ENCODE measurements at places on chromosomes 16 and 17.

GRCh38 chr16:27748868-27749546 lies 199.1 kb downstream of the KATNIP start:
- peak; percentile 79 for DNase-seq

DNA sequence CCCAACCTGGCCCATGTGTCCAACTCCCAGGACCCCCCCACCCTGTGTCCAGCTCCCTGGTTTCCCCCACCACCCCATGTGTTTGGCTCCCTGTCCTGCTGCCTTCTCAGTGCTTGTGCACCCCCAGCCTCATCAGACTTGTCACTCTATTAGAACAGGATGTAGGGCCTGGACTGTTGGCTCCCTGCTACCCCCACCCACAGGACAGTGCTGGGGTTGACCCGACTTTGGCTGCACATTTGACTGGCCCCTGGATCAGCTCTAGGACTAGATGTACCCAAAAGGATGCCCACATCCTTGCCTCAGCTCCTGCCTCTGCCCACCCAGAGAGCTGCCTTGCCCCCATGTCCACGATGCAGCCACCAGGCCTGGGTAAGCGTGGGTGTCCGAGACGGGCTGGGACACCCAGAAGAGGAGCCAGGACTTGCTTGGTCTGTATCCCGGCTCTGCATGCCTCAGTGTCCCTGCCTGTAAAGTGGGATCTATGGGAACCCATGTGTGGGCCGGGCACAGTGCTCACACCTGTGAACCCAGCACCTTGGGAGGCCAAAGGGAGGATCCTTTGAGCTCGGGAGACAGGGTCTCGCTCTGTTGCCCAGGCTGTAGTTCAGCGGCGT lies 1.5 kb upstream of the CCDC57 start:
- no peak for DNase-seq

DNA sequence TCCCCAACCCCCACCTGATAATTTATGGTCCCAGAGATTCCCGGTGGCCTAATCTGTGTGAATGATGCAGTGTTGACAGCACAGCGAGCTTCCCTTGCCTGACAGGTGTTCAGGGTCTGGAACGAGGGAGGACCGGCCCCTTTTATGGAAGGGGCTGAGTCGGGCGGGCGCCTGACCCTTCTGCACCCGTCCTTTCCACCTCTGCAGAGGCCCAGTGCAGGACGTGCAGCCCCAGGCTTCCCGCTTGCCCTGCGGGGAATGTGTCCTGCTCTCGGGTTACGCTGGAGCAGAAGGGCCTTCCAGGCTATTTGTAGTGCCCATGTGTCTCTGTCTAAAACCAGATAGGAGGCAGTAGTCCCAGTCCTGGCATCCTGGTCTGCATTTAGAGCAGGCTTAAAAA lies 16.2 kb downstream of the SMTNL2 start:
- DNase-seq, result no peak

GRCh38 chr17:36937001-36937958 lies at the start of gene LHX1:
LHX1 (plus strand) TSS chr17:36937475; CDS start chr17:36938198, 723 bp downstream.
- DNase-seq, result no peak

- peak; percentile 85 for DNase-seq
These were observed at the start of gene PEX12 for GRCh38 chr17:35578197-35578928. PEX12 (minus strand) TSS chr17:35578571; CDS start chr17:35578021, 550 bp downstream.

- no peak for DNase-seq
These were observed 55.3 kb downstream of the CCDC57 start for GRCh38 chr17:82157046-82158035.

GRCh38 chr16:3645504-3646347 lies 8.8 kb upstream of the DNASE1 start:
- DNase-seq, result peak; percentile 46

- no peak for DNase-seq
These were observed 85.9 kb upstream of the TOB1 start for GRCh38 chr17:50952013-50952412.

DNA sequence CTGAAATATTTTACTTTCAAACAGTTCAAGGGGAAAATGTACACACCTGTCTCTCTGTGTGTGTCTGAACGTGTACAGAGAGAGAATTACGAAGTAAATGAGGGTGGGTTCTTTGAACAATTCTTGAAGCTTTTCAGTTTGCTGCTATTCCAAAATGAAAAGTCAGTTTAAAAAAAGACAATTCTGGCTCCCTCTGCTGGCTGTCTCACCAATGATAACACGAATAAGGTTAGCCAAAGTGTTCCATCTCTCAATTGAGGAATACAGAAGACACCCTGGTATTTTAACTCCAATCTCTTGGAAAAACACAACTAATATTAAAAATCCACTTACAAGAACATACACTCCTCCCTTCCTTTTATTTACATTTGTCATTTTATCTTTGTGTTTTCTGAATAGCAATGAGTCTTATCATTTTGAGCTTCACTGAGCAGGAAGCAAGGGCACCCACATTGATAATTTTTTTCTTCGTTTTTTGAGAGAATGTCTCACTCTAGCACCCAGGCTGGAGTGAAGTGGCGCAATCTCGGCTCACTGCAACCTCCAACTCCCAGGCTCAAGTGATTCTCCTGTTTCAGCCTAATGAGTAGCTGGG lies 20.5 kb downstream of the EFTUD2 start:
- peak; percentile 52 for DNase-seq

DNA sequence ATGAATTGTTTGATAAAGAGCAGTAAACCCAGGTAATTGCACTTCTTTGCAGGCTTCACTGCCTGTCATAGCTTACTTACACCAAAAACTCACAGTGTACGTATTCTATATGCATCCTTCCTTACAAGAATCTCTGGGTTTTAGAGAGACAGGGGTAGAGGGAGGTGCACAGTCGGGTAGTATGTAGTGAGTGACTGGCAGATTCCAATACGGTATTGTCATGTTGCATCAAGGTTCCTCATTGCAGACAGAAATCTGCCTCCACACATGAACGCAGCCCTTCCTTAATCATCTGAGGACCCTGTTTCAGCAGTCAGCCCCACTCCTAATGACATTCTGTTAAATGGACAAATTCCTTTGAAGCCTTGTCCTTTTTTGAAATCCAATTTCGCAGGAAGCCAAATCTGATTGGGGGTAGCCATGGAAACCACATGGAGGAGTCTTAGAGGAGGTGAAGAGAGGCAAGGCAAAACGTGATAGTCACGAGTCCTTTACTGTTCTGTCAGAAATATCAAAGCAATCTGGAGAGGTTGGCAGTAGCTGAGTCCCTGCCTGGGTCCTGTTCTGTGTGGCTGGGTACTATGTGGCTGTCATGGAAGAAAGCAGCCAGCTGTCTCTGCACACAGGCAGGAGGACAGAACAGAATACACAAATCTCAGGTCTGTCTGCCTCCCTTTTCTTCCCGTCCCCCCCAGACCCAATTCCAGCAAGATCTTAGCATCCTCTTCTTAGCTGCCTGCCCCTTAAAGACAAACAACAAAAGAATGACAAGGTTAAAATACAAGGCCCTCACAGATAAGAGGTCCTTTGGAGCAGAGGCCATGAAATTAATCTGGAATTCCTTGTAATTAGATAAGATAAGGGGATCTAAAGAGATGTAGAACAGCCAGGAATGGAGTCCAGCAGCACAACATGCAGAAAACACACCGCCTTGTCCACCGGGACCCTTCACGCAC lies 3.1 kb upstream of the SKAP1 start:
- DNase-seq, result no peak

GRCh38 chr17:67109111-67109510 lies 64.8 kb downstream of the CACNG1 start:
- DNase-seq, result no peak

DNA sequence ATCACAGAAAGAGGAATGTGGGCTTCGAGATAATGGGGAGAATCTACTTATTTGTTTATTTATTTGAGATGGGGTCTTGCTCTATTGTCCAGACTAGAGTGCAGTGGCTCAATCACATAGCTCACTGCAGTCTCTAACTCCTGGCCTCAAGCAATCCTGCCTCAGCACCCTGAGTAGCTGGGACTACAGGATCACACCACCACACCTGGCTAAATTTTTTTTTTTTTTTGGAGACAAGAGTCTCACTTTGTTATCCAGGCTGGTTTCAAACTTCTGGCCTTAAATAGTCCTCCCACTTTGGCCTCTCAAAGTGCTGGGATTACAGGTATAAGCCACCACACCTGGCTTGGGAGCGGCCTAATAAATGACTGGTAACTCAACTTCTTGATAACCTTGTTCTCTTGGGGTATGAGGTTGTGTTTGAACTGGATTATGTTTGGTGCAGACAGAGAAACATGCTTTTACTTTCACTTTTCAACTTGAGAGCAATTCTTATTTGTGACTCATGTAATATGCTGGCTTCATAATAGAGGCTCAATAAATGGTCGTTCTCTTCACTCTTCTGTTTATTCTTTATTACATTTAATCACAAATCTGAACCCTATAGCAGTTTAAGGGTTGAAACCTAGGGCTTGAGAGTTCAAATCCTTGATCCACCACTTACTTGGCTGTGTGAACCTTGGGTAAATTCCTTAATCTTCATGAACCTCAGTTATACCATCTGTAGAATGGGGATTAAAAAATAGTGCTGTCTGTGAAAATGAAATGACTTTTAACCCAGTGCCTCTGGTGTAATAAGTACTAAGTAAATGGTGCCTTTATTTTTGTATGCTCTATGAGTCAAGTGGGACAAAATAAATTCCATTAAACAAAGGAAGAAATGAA lies 129.1 kb upstream of the HS3ST2 start:
- no peak for DNase-seq

DNA sequence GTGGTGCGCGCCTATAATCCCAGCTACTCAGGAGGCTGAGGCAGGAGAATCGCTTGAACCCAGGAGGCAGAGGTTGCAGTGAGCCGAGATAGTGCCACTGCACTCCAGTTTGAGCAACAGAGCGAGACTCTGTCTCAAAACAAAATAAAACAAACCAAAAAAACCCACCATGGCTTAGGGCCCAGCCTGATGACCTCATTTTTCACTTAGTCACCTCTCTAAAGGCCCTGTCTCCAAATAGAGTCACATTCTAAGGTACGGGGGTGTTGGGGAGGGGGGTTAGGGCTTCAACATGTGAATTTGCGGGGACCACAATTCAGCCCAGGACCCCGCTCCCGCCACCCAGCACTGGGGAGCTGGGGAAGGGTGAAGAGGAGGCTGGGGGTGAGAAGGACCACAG lies 1.4 kb upstream of the STH start:
- DNase-seq, result no peak

DNA sequence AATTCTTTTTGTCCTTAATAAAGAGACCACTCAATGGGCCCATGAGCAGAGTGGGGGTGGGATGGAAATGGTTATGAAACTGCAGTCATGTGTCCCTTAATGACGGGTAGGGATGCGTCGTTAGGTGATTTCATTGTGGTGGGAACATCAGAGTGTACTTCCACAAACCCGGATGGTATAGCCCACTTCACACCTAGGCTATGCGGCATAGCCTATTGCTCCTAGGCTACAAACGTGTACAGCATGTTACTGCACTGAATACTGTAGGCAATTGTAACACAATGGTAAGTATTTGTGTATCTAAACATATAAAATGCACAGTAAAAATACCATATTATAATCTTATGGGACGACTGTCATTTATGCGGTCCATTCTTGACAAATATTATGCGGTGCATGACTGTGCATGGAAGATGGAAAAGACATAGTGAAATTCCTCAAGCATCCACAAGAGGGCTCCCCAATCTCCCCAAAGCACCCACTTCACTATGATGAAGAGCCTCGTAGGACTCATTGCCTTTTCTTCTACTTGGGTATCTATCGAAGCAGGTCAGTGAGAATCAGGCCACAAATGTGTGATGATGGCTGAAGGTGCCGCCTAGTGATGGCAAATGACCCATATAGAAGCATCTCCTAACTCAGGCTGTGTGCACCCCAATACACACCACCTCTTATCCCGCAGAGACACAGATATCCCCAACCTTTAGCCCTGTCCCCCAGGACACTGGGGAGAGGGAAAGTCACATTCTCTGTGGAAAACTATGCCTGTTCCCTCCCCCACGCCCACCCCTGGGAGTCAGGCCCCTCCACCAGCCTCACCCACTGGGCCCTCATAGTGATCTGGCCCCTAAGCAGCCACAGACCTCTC lies 43.5 kb downstream of the TBX21 start:
- peak; percentile 59 for DNase-seq

DNA sequence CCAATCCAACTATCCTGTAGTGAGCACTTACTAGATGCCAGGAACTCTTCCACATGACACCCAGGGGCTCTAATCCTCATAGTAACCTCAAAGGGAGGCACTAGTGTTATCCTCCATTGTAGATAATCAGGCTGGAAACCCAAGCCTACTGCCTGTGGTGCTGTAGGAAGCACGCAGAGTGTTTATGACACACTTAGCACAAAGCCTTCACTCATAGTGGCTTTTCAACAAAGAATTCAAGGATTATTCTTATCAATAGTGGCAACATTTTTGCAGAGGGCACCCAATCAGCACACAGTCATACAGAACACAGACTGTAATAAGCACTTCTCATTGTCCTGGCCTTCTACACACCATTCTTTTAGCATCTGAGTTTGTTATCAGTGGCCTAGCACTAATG lies 18.5 kb upstream of the SOX9 start:
- no peak for DNase-seq

GRCh38 chr17:45132320-45132571 lies at the start of gene PLCD3:
PLCD3 (minus strand) TSS chr17:45132515; CDS start chr17:45132410, 105 bp downstream.
- DNase-seq, result no peak

DNA sequence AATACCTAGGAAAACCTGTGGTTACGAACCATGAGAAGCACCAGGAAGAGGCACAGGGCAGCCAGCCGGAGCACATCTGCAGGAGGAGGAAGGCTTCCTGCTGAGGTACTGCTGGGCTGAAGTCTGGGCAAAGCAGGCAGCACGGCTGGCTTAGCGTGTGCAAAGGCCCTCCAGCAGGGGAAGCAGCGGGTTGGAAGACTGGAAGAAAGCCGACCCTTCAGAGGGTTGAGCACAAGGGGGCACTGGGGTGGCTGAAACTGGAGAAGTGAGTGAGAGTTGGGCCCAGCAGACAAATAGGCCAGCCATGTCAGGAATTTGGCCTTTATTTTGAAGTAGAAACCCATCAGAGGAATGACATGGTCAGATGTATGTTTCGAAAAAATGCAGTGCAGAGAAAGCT lies 12.1 kb upstream of the HSD3B7 start:
- peak; percentile 26 for DNase-seq

GRCh38 chr16:24553983-24554382 lies 14.6 kb downstream of the RBBP6 start:
- DNase-seq, result peak; percentile 37

GRCh38 chr16:87420026-87421002 lies 28.2 kb downstream of the MAP1LC3B start:
- DNase-seq, result no peak

- no peak for DNase-seq
These were observed 238.3 kb downstream of the XYLT1 start for GRCh38 chr16:17232487-17232886.

- DNase-seq, result no peak
These were observed 4.5 kb downstream of the TMEM238L start for GRCh38 chr17:10799407-10799806.

DNA sequence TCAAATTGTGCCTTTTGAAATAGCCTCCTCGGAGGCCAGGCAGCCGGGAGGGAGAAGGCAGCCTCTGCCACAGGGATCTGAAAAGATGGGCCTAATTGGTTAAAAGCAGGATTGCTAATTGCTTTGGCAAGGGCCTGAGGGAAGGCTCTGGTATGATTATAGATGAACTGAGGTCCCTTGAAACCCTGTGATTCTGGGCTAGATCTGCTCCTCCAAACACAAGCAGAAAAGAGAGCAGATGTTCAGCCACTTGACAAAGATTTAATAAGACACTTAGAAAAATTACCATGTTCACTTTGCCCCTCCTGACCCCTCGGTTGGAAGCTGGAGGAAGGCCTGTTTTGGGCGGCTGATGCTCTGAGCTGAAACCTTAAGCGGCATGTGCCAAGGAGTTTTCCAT lies 209.5 kb upstream of the MPHOSPH6 start:
- no peak for DNase-seq

GRCh38 chr16:74297145-74297665 lies 591 bp downstream of the PSMD7 start:
- DNase-seq, result peak; percentile 55
